AG09319 (cell line): ENCODE measurements at places on chromosomes 5 and 9.
A peak's percentile ranks its signal among the peaks of the same experiment; 100 is the strongest.

DNA sequence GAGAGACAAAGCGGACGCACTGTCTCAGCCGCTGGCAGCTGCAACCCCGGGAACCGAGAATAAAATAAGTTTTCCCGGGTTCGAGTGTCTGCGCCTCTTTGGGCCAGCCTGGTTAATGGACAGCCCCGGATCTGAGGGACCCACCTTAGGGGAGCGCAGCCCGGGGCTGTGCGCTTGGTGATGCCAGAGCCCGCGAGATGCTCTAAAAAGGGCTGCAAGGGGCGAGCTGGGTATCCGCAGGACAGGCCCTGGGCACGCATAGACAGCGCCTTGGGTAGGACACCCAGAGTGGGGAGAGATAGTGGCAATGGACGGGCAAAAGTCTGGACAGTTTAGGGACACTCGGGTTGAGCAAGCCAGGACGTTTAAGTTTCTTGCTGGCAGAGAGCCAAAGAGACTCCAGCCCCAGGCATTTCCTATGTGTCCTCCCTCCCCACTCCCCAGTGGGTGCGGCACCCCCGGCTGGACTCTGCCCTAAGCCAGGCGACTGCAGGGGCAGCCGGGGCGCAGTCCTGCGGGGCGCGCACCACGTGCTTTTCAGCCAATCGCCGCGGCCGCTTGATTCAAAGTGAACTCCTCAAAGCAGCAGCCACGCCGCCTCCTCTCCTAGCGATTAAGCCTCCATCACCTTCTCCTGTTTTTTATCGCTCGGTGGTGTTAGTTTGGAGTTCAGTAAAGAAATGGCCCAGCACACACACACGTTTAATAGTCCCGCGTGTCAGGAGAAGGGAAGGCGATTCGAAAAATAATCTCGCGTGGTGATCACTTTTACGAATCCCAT lies 616 bp upstream of the ENC1 start:
- no peak for DNase-seq

DNA sequence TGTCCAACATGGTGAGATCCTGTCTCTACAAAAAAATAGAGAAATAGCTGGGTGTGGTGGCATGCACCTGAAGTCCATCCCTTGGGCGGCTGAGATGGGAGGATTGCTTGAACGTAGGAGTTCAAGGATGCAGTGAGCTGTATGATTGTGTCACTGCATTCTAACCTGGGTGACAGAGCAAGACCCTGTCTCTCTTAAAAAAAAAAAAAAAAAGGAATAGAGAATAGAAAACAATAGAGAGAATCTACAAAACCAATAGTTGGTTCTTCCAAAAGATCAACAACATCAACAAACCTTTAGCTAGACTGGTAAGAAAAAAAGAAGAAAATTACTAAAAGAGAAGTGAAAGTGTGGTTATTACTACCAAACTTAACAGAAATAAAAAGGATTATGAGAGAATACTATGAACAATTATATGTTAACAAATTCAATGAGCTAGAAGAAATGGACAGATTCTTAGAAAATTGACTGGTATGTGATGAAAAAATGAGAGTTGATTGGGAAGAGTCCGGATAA lies 8.1 kb upstream of the SLC38A9 start:
- no peak for DNase-seq

- peak; percentile 18 for DNase-seq
These were observed 93.3 kb downstream of the KIAA0825 start for GRCh38 chr5:94524841-94525697.

- DNase-seq, result no peak
These were observed 1035.3 kb downstream of the CDH12 start for GRCh38 chr5:21817668-21818369.

GRCh38 chr9:21817176-21817575 lies 14.7 kb downstream of the MTAP start:
- peak; percentile 59 for DNase-seq

DNA sequence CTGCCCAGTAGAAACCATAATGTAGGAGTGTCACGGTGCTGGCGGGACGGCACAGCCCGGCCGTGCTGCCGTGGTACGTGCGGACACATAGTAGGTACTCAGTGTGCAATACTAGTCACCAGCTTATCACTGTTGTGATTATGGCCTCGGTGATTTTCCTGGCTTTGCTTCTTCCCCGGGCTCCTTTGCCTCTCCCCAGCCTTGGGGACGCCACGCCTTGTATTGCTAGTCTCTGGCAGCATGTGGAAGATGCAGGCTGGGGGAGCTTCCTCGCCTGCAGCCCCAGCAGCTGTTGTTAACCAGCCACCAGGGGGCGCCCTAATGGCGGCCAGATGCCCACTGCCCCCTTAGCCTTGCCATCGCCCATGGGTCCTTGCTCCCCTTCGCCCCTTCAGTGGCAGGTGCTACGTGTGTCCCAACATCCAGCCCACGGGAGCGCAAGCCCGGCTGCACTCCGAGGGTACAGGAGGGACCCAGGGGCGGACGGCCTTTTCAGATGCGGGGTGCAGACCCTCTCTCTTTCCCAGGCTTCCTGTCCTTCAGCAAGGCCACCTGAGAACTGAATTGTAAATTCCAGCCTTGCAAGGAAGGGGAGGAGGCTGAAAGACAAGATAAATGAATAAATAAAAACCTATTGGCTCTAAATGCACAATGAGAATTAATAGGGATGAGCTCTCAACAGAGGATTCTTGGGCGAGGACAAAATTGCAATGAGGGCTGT lies 8.0 kb downstream of the NTNG2 start:
- no peak for DNase-seq

DNA sequence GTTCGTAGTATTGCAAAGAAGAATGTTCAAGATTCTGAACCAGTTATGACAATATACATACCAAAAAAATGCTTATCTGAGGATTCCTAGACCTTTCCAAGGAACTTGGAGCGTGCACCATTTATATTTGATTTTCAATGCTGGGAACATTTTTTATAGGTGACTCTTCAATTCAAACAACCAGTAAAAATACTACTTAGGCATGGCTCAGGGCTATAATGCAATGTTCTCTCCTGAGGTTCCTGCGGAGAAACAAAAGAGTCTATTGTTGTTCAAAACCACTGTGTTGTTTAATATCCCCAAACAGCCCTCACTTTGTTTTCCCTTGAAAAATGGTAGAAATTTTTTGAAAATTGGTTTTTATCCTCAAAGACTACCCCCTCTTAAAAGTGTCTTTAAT lies 335.7 kb upstream of the IZUMO3 start:
- no peak for DNase-seq

- no peak for DNase-seq
These were observed 83.7 kb downstream of the MYO10 start for GRCh38 chr5:16852251-16853005.
